ENCODE measurements at places on chromosomes 5 and 9. TPM values are rescaled to one million over a fixed set of nuclear protein-coding genes. Genes with fewer than 3 reads are reported as not detected.

FOXD4L4 gene
- 1.9 TPM for total RNA-seq

SWI5 gene
- 26.7 TPM for total RNA-seq

PCDHB13 gene
- 1.7 TPM for total RNA-seq

DNA sequence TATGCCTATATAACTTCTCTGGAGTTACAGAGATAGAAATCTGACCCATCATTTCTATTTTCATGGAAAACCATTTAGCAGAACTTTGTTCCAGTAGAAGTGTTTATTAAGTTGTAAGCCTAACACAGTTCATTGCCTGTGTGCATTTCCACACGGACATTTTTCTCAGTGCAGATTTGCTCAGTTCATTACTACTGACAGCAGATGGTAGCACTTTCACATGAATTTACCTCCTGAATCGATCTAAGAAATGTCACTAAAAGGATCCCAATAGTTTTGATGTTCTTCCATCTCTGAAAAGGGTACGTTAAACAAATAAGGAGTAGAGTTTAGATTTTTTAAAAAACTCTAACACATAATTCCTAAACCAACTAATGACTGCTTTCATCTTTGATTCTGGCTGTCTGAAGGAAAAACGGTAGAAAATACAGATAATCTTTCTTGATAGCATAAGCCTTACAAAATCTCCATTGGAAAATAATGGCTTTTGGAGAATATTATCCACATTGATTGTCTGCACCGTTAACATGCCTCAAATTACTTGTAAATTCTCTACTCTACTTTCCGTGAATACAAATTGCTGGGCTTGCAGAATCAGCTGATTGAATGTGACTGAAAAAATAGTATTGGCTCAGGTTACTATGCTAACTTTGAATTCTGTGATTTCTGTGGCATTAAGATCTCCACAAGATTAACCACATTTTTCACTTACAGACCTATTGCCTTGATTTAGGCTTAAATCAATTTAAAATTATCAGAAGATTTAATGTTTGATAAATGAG, 33.1 kb downstream of the RPS23 start:
- no peak for DNase-seq

DNA sequence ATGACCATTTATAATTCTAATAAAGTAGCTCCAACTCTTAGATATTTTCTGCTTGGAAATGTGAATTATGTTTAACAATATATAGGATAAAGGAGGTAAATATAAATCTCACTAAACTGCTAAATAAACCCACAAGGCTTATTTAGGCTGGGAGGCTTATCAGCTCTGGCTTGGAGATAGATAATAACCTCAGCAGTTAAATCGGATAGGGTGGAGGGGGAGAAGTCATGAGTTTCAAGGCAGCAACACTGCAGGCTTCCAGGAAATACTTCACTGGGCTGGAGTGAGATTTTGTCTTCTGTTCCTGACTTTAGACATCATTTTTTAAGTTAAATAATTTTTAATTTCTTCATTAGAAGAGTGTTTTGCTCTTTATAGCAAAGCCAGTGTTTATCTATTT, 80.0 kb upstream of the ITGA2 start:
- peak; percentile 93 for DNase-seq

GRCh38 chr5:116970318-116970717, 395.7 kb upstream of the SEMA6A start:
- peak; percentile 18 for DNase-seq

DNA sequence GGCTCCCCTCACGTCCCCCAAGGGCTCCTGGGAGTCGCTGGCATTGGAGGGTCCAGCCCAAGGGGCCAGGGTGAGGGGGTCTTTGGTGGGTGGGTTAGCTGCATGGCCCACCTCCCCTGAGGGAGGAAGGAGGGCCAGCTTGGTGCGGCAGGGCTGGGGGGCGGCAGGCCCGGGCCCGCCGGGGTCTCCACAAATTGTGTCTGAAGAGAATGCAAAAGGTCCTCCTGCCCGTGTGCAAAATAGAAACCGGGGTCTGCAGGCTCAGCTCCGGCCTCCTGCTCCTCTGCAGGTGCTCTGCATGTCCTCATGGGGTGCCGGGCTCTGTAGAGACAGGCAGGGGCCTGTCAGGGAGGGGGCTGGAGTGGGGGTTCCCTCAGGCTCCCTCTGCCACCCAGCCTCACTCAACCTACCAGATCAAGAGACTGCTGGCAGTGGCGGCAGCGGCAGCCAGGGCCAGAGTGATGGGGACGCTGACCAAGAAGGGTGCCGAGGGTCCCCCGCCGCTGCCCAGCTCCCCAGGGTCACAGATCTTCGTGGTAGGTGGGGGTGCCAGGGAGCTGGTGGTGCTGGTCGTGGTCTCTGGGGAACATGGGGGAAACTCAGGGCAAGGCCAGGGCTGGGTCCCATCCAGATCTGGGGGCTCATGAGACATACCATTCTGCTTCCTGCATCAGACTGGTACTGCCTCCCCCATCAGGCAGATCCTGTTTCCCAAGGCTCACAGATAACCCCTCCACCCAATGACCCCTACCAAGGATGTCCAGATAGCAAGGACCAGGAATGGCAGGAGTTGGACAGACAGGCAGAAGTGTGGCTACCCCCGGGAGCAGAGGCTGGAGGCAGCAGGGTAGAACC, 29.2 kb upstream of the ENHO start:
- no peak for DNase-seq

- no peak for DNase-seq
These were observed 1.9 kb downstream of the TEX53 start for GRCh38 chr9:114655689-114656088.

DNA sequence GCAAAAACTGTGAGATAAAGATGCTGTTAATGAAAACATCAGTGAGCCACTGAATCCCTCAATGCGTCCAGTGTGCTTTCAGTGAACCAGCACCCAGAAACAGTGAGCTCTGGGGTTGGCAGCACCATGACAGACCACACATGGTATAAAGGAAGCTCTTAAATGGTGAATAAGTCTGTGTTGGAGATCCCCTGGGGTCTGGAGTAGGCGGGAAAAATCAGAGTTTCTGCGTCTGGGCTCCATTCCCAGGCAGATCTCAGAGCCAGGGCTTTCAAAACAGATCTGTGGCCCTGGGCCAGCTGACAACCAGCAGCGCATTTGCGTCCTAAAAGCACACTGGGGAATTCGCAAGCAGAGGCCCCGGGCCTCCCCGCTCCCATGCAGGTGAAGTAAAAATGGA, 233.5 kb downstream of the FRMD3 start:
- peak; percentile 83 for DNase-seq

DNA sequence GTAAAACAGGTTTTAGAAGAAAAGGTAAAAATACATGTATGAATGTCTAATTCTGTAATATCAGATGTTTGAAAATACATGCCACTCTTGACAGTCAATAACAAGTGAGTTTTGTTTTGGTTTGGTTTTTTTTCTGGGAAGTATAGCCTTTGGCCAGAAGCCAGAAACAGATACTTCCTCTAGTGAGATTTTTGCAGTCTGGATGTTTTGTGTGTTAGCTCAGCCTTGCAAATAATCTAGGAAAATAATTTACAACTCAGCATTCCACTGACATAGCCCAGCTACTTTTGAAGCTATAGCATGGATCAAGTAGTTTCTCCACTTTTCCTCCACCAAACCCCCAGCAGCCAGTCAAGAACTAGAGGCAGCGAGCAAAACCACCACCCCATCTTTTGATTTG, 56.7 kb downstream of the SLC1A1 start:
- DNase-seq, result peak; percentile 67

DNA sequence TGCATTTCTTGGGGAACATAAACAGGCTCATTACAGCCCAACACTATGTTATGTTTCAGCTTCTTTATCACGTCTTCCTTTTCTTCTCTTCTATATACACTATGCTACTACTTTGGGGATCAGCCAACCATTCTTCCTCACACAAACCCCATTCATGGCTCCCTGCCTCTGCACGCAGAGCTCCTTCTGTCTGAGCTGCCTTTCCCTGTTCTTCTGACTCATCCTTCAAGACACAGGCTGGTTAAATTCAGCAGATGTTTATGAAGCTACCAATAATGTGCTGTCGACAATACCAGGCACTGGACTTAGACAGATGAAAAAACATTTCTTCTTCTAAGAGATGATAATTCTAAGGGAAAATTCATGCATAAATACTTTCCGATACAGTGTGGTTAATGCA, 102.5 kb upstream of the TXNDC8 start:
- peak; percentile 90 for DNase-seq

DNA sequence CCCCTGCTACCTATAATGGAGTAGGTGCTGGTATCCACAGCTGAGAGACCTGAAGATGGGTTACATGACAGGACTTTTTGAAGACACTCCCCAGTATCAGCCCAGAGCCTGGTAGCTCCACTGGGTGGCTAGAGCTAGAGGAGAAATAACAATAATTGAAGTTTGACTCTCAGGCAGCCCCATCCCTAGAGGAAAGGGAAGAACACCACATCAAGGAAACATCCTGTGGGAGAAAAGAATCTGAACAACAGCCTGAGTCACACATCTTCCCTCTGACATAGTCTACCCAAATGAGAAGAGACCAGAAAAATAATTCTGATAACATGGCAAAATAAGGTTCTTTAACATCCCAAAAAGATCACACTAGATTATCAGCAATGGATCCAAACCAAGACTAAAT, 432.1 kb downstream of the CDH18 start:
- DNase-seq, result no peak

GRCh38 chr9:959914-960313, 16.5 kb upstream of the DMRT3 start:
- DNase-seq, result no peak
